ENCODE measurements at places on chromosomes 3 and 15.

GRCh38 chr3:32147509-32147908, 41.1 kb downstream of the GPD1L start:
- no peaks in the 10 kb centered on the region for H3K27me3 ChIP-seq
- no peak overlapping the region for H3K27ac ChIP-seq
- peaks cover 19% of the 10 kb centered on the region for H3K36me3 ChIP-seq
- DNase-seq, result no peak
- H3K4me3 ChIP-seq, result no peak overlapping the region

DNA sequence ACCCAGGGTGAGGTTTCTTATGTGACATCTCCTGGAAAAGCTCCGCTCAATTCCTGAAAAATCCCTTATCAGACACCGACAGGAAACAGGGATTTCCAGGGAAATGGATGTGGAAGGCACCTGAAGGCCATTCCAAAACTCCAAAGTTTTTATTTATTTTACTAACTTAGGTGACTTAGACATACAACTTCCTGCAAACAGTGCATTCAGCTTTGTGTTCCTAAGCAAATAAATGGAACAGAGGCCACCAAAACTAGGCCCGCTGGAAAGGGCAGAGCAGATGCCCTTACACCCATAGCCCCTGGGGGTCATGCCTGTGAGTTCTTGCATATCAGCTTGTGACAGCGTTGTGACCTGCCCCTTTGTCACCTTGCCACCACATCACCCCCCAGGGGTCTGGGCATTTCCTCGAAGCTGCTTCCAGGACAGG, 239.4 kb downstream of the XXYLT1 start:
- H3K27ac ChIP-seq, result no peak overlapping the region
- no peak for DNase-seq
- no peak overlapping the region for H3K4me3 ChIP-seq
- no peaks in the 10 kb centered on the region for H3K27me3 ChIP-seq
- H3K4me1 ChIP-seq, result no peaks in the 10 kb centered on the region
- H3K36me3 ChIP-seq, result no peaks in the 10 kb centered on the region

DNA sequence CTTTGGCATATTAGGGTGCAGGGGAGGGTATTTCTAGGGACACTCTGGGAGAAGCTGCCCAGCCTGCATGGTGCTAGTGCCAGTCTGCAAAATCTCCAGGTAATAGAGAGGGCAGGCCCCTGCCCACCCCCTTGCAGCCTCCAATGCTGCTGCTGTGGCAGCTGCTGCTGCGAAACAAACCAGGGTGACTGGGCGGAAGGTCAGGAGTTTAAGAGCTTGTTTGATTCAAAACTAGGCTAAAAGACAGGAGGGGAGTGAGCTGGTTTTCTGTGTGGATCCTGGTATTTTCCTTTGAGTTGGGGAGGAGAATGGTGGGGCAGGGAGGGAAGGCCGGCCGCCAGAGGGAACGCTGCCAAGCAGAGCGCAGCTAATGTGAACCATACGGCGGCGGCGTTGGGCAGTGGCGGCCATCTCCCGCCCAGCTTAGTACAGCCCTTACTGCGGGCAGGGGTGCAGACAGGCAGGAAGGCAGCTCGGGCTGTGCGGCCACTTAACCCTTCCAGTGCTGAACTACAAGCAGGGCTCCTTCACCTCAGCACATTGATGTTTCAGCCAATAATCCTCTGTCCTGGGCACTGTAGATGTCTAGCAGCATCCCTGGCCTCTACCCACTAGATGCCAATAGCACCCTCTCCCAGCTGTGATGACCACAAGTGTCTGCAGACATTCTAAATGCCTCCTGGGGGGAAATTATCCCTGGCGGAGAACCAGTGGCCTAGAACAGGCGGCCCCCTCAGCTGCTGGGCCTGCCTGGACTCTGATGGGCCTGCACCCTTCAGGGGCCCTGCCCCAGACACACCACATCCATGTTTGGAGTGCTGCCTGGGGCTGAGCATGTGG, 125.7 kb downstream of the EEFSEC start:
- no peaks in the 10 kb centered on the region for H3K27me3 ChIP-seq
- no peak for DNase-seq
- H3K27ac ChIP-seq, result no peak overlapping the region

DNA sequence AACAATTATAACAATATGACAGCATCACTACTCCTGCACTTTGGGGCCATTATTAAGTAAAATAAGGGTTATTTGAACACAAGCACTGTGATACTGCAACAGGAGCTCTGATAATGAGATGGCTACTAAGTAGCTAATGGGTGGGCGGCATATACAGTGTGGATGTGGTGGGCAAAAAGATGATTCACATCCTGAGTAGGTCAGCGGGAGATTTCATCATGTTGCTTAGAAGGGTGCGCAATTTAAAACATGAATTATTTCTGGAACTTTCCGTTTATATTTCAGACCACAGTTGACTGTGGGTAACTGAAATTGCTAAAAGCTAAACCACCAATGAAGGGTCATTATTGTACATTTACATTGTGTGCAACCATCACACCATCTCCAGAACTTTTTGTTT, 42.3 kb downstream of the FBXO22 start:
- no peaks in the 10 kb centered on the region for H3K36me3 ChIP-seq
- H3K27me3 ChIP-seq, result peaks cover 23% of the 10 kb centered on the region
- peak; percentile 53 for DNase-seq

DNA sequence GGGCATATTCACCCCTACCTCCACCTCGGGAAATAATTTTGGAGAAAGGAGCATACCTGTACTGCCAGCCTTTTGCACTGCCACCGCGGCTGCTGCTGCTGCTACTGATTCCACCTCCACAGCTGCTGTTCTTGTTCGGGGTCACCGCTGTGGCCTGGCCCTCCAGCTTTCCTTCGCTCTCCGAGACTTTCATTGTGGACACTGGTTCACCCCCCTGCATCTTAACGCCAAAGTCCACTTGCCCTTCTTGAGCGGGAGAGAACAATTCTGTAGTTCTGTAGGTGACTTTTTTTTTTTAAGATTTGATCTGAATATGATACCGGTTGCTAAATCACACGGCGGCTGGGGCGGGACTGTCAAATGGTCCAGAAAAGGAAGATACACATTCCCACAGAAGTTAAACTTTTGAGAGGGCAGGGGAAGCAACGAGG, 701 bp downstream of the OSBPL11 start:
- peak; percentile 37 for DNase-seq
- H3K27me3 ChIP-seq, result no peaks in the 10 kb centered on the region
- peak overlapping the region; percentile 94 for H3K27ac ChIP-seq

- no peak overlapping the region for H3K4me3 ChIP-seq
- no peak overlapping the region for H3K27ac ChIP-seq
- no peak for DNase-seq
- no peaks in the 10 kb centered on the region for H3K36me3 ChIP-seq
- peaks cover 28% of the 10 kb centered on the region for H3K4me1 ChIP-seq
- H3K27me3 ChIP-seq, result peaks cover 92% of the 10 kb centered on the region
Observed at GRCh38 chr15:36882487-36883131, 217.7 kb downstream of the MEIS2 start.

- no peak overlapping the region for H3K27ac ChIP-seq
- no peaks in the 10 kb centered on the region for H3K27me3 ChIP-seq
- no peaks in the 10 kb centered on the region for H3K36me3 ChIP-seq
- no peak for DNase-seq
Observed at GRCh38 chr3:189372243-189372642, 200.5 kb downstream of the TPRG1 start.

- H3K36me3 ChIP-seq, result no peaks in the 10 kb centered on the region
- no peak for DNase-seq
- no peak within 1 kb of the TSS for H3K4me3 ChIP-seq
- H3K27me3 ChIP-seq, result peaks cover 2% of the 10 kb centered on the region
Observed at GRCh38 chr3:195811756-195812155, at the start of gene MUC4. Gene MUC4 (minus strand): TSS chr3:195811929. CDS start chr3:195811817, 112 bp downstream.

- H3K4me3 ChIP-seq, result no peak overlapping the region
- H3K36me3 ChIP-seq, result no peaks in the 10 kb centered on the region
- peaks cover 7% of the 10 kb centered on the region for H3K27me3 ChIP-seq
- H3K4me1 ChIP-seq, result no peaks in the 10 kb centered on the region
Observed at GRCh38 chr3:124316034-124316287, 324.0 kb upstream of the ROPN1 start.

- no peak overlapping the region for H3K27ac ChIP-seq
- H3K36me3 ChIP-seq, result no peaks in the 10 kb centered on the region
Observed at GRCh38 chr15:29692527-29692926, 129.7 kb downstream of the TJP1 start.

GRCh38 chr3:15092686-15093085, 6.3 kb downstream of the RBSN start:
- H3K4me1 ChIP-seq, result peaks cover 9% of the 10 kb centered on the region
- H3K36me3 ChIP-seq, result peaks cover 13% of the 10 kb centered on the region
- DNase-seq, result no peak
- no peaks in the 10 kb centered on the region for H3K27me3 ChIP-seq

DNA sequence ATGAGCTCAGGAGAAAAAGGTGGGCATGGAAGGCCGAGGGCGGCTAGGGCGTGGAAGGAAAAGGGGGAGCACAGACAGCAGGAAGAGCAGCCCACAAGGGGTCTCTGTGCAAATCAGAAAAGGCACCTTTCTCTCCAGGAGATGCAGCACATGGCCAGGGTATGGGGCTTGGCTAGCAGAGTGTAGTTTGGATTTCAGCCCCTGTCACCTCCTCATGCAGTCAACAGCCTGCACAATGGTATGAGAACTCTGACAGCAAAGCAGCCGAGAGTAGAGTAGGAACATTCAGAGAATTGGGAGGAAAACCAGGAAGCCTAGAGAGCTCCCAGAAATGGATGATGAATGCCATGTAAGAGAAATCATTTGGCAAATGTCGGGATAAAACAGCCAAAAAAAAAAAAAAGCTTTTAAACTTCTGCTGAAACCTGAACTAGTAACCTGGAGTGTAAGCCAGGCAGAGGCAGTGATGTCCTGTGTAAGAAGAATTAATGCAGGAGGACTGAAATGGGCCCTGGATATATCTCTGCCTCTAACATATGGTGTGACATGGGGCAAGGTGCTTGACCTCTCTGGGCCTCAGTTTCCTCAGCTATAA, 25.7 kb downstream of the FSTL1 start:
- no peaks in the 10 kb centered on the region for H3K36me3 ChIP-seq
- DNase-seq, result no peak
- H3K27ac ChIP-seq, result no peak overlapping the region

DNA sequence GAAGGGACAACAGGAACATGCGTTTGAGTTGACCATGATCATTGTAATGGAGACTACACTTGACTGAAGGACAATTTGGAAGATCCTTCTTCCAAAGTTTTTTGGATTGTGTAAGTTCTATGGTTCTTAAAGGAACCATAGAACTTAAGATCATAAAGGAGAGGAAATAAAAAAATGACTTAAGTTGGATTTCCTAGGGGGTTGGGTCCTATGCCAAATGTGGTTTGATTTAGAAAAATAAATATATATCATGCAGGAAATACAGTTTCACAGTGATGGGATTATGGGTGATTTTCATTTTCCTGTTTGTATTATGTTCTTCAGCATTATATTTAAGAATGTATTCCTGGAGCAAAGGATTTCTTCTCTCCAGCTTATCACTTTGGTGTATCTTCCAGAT, 305.5 kb upstream of the DPH6 start:
- no peak for DNase-seq
- no peak overlapping the region for H3K27ac ChIP-seq
- H3K4me3 ChIP-seq, result no peak overlapping the region
- H3K4me1 ChIP-seq, result no peaks in the 10 kb centered on the region

DNA sequence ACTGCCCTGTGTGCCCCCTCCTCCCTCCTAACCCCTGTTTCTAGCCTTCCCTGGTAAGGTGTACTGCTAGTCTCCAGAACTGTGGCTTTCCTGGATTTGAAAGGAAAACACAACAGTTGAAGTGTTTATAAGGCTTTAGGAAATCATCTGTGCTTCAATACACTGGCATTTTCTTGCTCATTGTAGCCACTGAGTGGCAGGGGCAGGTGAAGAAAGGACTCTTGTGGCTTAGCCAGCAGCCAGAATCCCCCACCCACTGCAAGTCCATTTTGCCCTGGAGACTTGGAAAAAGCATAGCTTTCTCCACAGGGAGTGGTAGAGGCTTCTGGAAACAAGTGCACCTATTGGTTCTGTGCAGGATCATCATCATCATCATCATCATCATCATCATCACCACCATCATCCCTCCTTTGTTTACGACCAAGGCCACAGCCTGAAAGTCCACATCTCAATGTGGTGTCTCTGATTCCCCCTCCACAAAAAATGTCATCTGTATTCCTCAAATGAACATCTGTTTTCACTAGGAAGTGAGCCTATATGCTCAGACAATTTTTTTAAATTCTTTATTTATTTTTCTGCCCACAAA, 33.4 kb downstream of the AQP9 start:
- DNase-seq, result no peak
- no peak overlapping the region for H3K4me3 ChIP-seq
- no peaks in the 10 kb centered on the region for H3K36me3 ChIP-seq
- H3K27me3 ChIP-seq, result peaks cover 17% of the 10 kb centered on the region

DNA sequence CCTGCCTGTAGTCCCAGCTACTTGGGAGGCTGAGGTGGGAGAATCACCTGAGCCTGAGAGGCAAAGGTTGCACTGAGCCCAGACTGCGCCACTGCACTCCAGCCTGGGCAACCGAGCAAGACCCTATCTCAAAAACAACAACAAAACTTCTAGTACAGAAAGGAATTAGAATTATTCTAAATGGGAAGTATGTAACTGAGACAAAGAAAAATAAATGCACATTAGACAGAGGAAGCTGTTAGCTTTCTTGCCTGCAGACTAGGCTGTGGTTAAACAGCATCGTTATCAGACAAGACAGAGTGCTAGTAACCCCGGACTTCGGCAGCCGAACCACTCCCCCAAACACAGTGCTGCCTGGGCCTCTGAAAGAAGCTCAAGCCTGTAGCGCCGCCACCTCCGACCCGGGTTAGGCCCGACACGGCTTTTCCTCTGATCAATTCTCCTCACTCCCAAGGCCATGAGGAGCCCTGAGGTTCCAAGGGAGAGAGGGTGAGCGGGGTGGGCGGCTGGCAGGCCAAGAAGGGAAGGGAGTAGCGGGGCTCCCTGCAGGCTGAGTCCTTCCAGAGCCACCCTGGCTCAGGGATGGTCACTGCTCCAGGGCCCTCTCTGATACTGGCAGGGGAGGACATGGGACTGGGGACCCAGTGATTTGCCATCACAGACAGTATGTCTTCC, 44.8 kb upstream of the MUC4 start:
- H3K27ac ChIP-seq, result no peak overlapping the region
- no peak overlapping the region for H3K4me3 ChIP-seq
- no peaks in the 10 kb centered on the region for H3K36me3 ChIP-seq
- peaks cover 9% of the 10 kb centered on the region for H3K4me1 ChIP-seq

DNA sequence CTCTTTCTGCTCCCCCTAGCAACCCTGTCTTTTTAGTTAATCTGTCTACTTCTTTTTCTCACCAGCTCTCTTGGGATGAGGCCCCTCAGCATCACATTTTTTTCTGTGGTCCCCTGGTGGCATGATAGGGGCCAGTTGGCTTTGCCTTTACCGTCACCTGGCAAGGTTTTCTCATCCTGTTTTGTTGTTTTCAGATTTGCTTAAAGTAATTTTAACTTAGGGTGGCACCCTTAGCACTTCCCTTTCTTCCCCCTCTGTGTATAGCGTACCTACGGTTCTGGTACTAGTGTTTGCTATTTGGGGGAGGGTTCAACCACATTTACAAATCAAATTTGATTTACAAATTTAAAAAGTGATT, 35.6 kb downstream of the PDCD6IP start:
- H3K27me3 ChIP-seq, result no peaks in the 10 kb centered on the region
- H3K4me1 ChIP-seq, result peaks cover 27% of the 10 kb centered on the region
- no peak overlapping the region for H3K27ac ChIP-seq
- no peak for DNase-seq
- H3K36me3 ChIP-seq, result peaks cover 33% of the 10 kb centered on the region

All from activated CD8-positive, alpha-beta T cell treated with anti-CD3 and anti-CD28 coated beads for 36 hours (primary cell).